SJSA1 (cell line): ENCODE measurements at places on chromosomes 6 and 20. TPM values are rescaled to one million over a fixed set of nuclear protein-coding genes. Genes with fewer than 3 reads are reported as not detected.
A peak's percentile ranks its signal among the peaks of the same experiment; 100 is the strongest.

DNA sequence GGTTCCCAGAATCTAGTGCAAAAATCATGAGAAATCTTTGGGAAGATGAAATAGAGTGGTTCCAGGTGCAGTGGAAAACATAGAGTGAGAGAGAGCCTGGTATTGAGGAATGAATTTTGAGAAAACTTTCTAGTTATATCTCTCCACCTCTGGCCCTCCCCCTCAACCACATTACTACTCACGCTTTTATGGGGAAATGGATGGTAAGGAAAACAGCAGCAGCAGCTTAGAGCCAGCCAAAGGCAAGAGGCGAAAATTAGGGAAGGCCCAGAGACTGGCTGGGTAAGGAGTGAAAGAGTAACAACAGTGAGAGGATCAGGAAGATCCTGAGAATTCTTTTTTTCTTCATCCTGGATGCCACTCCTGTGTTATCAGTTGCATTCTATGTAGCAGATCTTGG is 187.9 kb upstream of the ECI2 start:
- DNase-seq: no peak
- H3K4me1 ChIP-seq: peaks cover 21% of the 10 kb centered on the region
- H3K27ac ChIP-seq: no peak overlapping the region
- H3K27me3 ChIP-seq: no peaks in the 10 kb centered on the region
- H3K4me3 ChIP-seq: no peak overlapping the region
- H3K36me3 ChIP-seq: no peaks in the 10 kb centered on the region

DNA sequence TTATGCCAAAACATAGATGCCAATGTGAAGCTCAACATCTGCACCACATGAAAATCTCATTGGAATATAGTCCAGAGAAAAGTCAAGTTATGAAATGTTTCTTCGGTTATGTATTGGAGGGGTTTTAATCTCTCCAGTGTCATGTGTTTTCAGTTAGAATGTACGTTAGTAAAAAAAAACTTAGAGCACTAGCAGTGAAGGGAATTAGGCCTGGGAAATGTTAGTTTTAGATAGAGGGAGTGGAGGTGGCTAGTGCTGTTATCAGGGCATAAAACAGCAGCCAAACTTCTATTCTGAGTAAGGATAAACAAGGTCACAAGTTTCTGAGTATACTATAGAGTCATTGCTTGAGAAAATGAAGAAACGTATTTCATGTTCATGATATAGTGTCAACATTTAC is 42.9 kb downstream of the HDGFL1 start:
- H3K27me3 ChIP-seq: no peaks in the 10 kb centered on the region
- H3K4me3 ChIP-seq: no peak overlapping the region
- no peak overlapping the region for H3K27ac ChIP-seq
- DNase-seq: no peak
- H3K4me1 ChIP-seq: peaks cover 22% of the 10 kb centered on the region

GRCh38 chr20:55538261-55538908 is 466.9 kb downstream of the CBLN4 start:
- no peak overlapping the region for H3K4me3 ChIP-seq
- no peaks in the 10 kb centered on the region for H3K27me3 ChIP-seq
- DNase-seq: no peak
- no peak overlapping the region for H3K27ac ChIP-seq
- no peaks in the 10 kb centered on the region for H3K4me1 ChIP-seq

DNA sequence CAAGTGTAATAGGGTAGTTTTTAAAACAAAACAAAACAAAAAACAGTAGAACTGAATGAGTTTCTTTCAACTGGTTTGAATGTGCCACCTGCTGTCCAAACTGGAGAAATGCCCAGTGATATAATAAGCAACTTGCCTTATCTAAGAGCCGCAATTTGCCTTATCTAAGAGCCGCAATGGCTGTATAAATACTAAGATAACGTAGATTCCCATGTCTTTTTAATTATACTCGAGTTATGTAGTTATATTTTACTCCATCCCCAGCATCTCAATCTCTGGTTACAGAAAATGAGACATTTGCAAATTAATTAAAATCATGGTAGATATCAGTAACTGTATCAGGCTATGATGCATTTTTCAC is 67.2 kb downstream of the RPP40 start:
- H3K4me1 ChIP-seq: peaks cover 5% of the 10 kb centered on the region
- no peak overlapping the region for H3K4me3 ChIP-seq
- H3K27me3 ChIP-seq: no peaks in the 10 kb centered on the region

GRCh38 chr20:16222859-16223411 is 350.3 kb downstream of the KIF16B start:
- H3K36me3 ChIP-seq: no peaks in the 10 kb centered on the region
- peaks cover 30% of the 10 kb centered on the region for H3K4me1 ChIP-seq
- no peak overlapping the region for H3K4me3 ChIP-seq
- H3K27me3 ChIP-seq: no peaks in the 10 kb centered on the region
- H3K27ac ChIP-seq: no peak overlapping the region

GRCh38 chr6:146551545-146551944 is 7.9 kb downstream of the RAB32 start:
- peaks cover 73% of the 10 kb centered on the region for H3K36me3 ChIP-seq
- H3K27ac ChIP-seq: no peak overlapping the region
- H3K4me3 ChIP-seq: no peak overlapping the region
- H3K27me3 ChIP-seq: no peaks in the 10 kb centered on the region

GRCh38 chr20:32012159-32012688 is 2.0 kb downstream of the CCM2L start:
- H3K36me3 ChIP-seq: no peaks in the 10 kb centered on the region
- no peak for DNase-seq
- H3K4me3 ChIP-seq: no peak overlapping the region
- no peak overlapping the region for H3K27ac ChIP-seq
- H3K27me3 ChIP-seq: peaks cover 5% of the 10 kb centered on the region
- no peaks in the 10 kb centered on the region for H3K4me1 ChIP-seq

GRCh38 chr6:29478740-29479139 is 9.0 kb downstream of the MAS1L start:
- DNase-seq: no peak
- H3K27me3 ChIP-seq: no peaks in the 10 kb centered on the region
- H3K27ac ChIP-seq: no peak overlapping the region
- H3K4me3 ChIP-seq: no peak overlapping the region
- no peaks in the 10 kb centered on the region for H3K36me3 ChIP-seq

GRCh38 chr6:151021896-151022295 is 156.4 kb downstream of the MTHFD1L start:
- no peaks in the 10 kb centered on the region for H3K27me3 ChIP-seq
- H3K36me3 ChIP-seq: peaks cover 27% of the 10 kb centered on the region
- peaks cover 26% of the 10 kb centered on the region for H3K4me1 ChIP-seq
- H3K27ac ChIP-seq: no peak overlapping the region
- peak; percentile 42 for DNase-seq
- no peak overlapping the region for H3K4me3 ChIP-seq

DNA sequence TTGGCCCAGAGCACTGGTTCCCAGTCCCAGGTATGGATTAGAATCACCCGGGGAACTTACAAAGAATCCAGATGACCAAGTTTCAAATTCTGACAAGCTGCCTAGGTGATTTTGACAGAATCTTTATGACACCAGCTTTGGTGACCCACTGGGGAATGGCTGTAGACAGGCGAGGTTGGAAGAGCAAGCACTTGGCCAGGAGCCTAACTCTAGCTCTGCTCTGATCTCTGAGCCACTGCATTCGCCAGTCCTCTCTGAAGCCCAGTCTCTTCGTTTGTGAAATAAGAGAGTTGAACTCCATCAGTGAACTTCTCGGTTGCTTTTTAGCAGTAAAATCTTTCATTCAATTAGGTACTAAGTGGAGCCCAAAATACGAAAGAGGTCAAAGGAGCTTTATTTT is 161.2 kb downstream of the VEGFA start:
- no peaks in the 10 kb centered on the region for H3K36me3 ChIP-seq
- H3K27ac ChIP-seq: no peak overlapping the region
- H3K27me3 ChIP-seq: no peaks in the 10 kb centered on the region
- DNase-seq: no peak
- peaks cover 58% of the 10 kb centered on the region for H3K4me1 ChIP-seq

DNA sequence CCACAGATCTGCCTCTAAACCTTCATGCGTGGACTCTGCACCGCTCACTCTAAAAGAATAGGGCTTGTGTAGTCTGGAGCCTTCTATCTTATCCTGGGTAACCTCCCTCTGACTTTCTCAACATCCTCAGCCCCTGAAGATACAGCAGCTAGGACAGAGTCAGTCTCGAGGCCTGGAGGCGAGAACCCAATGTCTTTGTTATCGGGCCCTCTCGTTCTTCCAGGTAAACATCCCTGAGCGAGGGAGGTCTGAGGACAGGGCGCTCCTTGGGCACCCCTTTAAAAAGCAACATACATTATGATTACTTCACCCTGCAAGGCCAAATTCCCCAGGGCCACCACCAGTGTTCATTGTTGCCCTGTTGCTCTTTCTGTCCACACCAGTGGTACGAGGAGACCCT is 110.8 kb upstream of the PRND start:
- peaks cover 8% of the 10 kb centered on the region for H3K4me1 ChIP-seq
- no peaks in the 10 kb centered on the region for H3K27me3 ChIP-seq
- H3K4me3 ChIP-seq: no peak overlapping the region
- H3K36me3 ChIP-seq: no peaks in the 10 kb centered on the region
- no peak for DNase-seq

DNA sequence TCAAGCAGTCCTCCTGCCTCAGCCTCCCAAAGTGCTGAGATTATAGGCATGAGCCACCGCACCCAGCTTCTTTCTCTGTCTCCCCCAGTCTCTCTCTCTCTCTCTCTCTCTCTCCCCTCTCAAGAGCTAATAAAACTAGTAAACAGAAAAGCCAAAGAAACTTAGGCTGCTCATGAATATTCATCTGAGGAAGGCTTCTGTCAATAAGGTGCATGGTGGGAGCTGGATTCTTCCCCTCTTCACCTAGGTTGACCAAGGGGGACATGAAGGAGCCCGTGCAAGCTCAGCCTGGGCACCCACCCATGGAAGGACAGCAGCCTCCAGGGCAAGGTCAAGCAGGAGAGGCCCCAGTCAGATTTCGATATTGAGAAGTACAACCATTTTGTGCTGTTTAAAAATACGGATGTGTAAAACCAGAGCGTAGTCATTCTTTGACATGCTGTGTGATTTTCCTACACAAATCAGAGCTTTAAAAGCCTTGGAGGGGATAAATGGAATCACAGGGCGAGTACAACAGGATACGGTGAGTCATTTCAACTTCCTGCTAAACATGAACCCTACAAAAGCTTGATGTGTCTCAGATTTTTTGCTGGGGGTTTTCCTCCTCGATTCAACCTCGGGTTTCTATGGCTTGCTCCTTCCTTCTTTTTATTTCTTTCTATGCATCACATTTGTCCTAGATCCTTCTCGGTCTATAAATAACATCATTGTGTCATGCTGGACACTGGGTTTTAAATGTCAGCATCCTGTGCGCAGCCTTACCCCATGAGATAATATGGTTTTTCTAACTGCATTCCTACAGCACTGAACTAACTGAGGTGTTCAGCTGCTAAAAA is 368.9 kb upstream of the JARID2 start:
- DNase-seq: peak; percentile 50
- H3K27me3 ChIP-seq: no peaks in the 10 kb centered on the region
- H3K4me1 ChIP-seq: peaks cover 20% of the 10 kb centered on the region

- H3K27ac ChIP-seq: no peak overlapping the region
- no peaks in the 10 kb centered on the region for H3K27me3 ChIP-seq
- no peak for DNase-seq
- no peaks in the 10 kb centered on the region for H3K36me3 ChIP-seq
- no peak overlapping the region for H3K4me3 ChIP-seq
Measured at GRCh38 chr20:14672066-14672465, 334.7 kb upstream of the FLRT3 start.

DNA sequence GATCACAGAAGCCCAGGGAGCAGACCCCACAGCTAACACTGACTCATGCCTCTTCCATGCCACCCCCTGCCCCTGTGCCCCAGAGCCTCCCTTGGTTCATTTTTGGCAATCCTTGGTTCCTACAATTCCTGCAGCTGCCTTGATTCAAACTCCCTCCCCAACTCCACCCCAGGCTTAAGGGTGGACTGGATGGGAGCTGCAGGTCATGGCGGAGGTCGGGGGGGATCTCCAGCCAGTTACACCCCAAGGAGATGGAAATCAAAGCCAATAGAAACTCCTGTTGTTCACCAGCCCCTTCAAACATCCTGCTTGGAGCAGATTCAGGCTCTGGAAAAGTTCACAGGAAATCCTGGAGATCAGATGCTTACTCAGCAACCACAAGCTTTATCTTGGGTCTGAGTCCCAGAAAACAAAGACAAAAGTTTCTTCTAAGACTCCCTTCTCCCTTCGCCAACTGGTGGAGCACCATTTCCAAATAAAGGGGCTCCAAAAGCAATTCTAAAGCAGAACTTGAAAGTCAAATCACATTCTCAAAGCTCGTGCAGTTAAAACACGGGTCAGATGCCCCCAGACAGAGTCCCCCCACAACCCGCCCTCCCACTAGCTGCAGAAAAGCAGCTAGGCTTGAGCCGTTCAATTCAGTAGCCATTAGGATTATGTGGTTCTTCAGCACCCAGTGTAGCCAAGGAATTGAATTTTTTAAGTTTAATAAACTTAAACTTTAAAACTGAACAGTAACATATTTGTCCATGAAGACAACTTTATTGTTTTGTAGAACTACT is 149.5 kb downstream of the ANKRD60 start:
- no peak overlapping the region for H3K4me3 ChIP-seq
- no peaks in the 10 kb centered on the region for H3K27me3 ChIP-seq
- DNase-seq: peak; percentile 42
- H3K36me3 ChIP-seq: no peaks in the 10 kb centered on the region
- peaks cover 47% of the 10 kb centered on the region for H3K4me1 ChIP-seq
- H3K27ac ChIP-seq: 0 out of 2 replicates have a peak overlapping the region, but pooled peaks have one; percentile 17

- DNase-seq: no peak
- peaks cover 49% of the 10 kb centered on the region for H3K36me3 ChIP-seq
Measured at GRCh38 chr20:35344354-35344837, 52.2 kb upstream of the FAM83C start.

GRCh38 chr6:27188061-27188884 is 59.2 kb upstream of the PRSS16 start:
- peak overlapping the region; percentile 44 for H3K4me3 ChIP-seq
- H3K27me3 ChIP-seq: no peaks in the 10 kb centered on the region
- H3K27ac ChIP-seq: peak overlapping the region; percentile 40

DNA sequence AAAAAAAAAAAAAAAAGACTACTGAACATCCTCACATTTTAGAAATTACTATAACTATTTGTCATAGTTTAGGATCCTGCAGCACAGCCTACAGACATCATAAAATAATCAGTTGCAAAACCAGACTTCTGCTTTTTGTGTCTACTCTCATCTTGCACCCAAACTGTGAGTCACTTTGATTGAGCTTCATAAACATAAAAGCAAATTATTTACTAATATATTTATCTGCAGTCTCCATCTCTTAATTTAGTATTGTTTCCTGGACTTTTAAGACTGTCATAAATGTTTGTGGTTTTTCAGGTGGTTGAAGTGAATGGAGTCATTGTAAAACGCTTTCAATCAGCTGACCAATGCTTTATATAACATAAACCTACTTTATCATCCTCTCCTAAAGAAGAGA is 14.8 kb upstream of the CALHM6 start:
- H3K4me1 ChIP-seq: peaks cover 44% of the 10 kb centered on the region
- H3K27me3 ChIP-seq: no peaks in the 10 kb centered on the region
- no peak for DNase-seq

SNX14 gene
- total RNA-seq: 96.7 and 100 TPM in 2 replicates

OR2H1 gene
- not detected in 2 replicates for total RNA-seq

IL17F gene
- not detected in 2 replicates for total RNA-seq

TRIM31 gene
- total RNA-seq: not detected in 2 replicates

BFSP1 gene
- total RNA-seq: 8.0 and 9.4 TPM in 2 replicates

MYMX gene
- total RNA-seq: 0.53 TPM in 1 of 2 replicates, not detected in the other

C6orf15 gene
- total RNA-seq: not detected in 2 replicates

KCNK15 gene
- not detected in 2 replicates for total RNA-seq

KCNK17 gene
- total RNA-seq: not detected in 2 replicates
